ENCODE measurements at places on chromosomes 6 and 20.

GRCh38 chr20:39534846-39535245 lies 572.7 kb downstream of the DHX35 start:
- DNase-seq = no peak

DNA sequence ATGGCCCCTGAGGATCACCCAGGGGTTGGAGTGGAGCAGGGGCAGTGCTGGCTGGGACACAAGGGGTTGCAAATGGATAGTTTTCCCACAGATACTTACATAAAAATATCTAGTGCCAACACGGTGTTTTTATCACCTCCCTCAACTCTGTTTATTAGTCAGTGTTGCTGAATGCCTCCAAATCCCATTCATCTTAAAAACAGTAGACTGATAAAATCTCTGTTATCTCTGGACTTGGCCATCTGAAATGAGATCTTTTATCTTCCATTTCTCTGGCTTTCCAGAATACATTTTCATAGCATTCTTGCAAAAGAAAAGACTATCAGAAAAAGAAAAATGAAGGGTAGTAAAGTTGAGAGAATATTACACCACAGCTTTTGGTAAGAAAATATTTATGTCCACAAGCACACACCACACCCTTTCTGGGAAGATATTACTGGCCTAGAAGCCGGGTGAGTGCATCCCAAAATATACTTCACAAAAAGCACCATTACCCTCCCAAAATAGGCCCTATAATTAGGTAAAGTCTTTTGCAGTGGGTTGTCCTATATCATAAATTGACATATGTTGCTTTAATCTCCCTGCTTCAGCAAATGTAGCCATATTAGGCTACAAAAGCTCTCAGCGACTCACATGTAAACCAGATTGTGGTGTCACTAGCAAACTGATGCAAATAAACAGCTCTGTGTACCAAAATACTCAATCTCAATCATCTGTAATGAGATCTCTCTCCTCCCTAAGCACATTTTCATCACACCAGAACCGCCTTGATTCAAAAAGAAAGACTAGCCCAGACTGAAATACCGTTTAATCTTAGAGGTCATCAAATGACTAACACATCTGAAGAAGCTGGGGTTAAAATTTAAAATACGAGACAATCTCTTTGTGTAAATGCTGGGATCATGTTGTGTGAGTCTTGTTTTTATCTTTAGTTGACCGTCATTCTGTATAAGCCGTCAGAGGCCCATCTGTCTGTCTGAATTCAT lies 96.7 kb downstream of the FYN start:
- DNase-seq = no peak

DNA sequence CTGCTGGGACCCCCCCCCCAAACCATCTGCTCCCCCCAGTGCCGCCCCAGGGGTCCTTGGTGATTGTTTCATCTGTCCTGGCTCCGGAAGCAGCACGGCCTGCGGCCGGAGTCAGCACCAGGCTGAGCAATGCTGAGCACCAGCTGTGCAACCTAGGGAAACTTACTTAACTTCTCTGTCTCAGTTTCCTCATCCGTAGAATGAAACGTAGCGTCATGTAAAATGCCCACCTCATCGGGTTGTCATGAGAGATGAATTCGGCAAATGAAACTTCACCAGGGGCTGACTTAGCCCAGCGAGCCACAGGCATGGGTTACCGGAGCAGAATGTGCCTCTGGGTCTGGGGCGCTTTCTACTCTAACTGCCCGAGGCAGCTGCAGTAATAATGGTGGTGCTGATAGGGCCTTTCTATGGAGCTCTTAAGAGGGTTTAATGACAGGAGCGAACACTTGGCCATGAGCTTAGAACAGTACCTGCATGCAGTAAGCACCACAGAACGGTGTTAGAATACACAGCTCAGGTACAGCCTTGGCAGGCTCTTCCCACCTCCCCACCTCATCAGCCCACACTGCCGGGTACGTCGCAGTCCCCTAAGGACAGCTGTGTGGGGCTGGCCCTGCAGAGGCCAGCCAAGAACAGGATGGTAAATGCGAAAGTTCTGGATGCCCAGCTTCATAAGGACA lies 1.7 kb downstream of the THBS2 start:
- peak; percentile 30 for DNase-seq

DNA sequence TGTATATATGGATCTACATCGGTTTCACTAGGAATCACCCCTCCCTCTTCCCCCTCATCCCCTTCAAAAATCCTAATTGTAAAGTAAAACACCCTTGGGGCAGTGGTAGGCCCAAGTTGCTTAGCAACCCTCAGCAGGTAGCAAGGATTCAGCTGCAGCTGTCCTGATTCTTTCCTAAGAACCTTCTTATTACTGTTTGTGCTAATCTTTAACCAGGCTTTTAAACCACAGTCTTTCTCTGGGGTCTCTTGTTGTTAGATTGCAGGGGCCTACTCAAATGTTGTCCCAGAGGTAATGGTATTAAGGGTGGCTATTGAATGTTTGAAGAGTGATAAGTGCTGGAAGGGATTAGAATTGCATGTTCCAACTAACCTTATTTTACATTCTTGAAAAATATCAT lies 46.4 kb downstream of the PRL start:
- no peak for DNase-seq

GRCh38 chr6:25250878-25251277 lies 28.3 kb upstream of the CARMIL1 start:
- no peak for DNase-seq

- DNase-seq = peak; percentile 88
These were observed 9.4 kb upstream of the HDDC2 start for GRCh38 chr6:125310994-125311649.

GRCh38 chr6:19086480-19086879 lies 699.3 kb downstream of the RNF144B start:
- no peak for DNase-seq

- DNase-seq = no peak
These were observed 69.0 kb upstream of the AHI1 start for GRCh38 chr6:135566311-135567068.

DNA sequence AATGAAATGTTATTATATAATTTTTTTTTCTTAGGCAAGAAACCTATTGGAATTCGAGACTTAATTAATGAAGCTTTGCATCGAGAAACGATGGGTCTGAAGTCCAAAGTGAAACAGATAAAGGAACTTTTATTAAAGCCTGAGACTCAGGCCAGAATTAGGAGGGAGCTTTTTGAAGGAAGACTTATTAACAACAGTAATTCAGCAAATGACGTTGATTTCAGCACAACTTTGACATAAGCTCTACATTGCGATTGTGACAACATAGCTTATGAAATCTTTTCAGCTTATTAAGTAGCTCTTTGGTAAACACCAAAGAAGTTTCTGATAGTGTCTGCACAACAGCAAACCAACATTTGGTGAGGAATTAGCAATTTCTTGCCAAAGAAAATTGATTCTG lies 147.1 kb downstream of the AKAP7 start:
- no peak for DNase-seq

GRCh38 chr20:6908673-6909072 lies 141.2 kb downstream of the BMP2 start:
- no peak for DNase-seq

GRCh38 chr6:33590531-33591198 lies 10.6 kb upstream of the BAK1 start:
- no peak for DNase-seq

DNA sequence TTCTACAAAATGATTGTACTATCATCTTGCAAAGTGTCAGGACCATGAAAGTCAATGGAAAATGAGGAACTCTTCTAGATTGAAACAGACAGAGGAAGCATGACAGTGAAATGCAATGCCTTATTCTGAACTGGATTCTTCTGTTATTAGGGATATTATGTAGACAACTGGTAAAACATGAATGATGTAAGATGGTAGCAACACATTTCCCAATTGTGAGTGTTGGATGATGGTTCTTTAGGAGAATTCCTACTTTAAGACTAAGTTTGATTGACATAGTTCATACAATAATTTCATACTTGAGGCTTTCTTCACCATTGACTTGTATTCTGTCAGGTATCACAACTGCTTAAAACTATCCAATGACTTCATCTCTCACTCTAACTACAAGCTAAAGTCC lies 4.5 kb downstream of the UBE3D start:
- no peak for DNase-seq

DNA sequence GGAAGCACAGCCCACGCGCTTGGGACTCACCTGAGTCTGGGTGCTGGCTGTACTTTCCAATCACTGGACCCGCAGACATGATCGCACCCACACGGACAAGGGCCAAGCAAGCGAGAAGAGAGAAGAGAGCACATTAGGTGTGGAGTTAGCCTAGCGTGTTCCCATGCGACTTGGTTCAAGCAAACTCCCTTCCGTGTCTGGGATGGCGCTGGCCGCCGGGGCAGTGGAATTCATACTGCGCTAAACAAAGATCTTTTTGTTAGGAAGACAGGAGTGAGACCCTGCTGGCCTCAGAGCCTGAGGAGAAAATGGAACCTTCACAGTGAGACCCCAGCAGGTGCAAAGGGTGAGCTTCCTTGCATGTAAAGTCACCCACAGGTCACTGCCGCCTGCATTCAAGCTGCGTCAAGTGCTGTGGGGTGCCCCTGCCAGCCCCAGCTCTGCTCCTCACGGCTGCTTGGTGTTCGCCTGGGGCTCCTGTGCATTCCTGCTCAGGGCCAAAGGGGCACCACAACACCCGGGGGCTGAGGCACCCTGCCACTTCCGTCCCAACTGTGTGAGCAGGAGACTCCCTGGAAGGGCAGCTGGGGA lies 26.4 kb downstream of the PSMG4 start:
- DNase-seq = peak; percentile 64

Data from pons (tissue), 1 donor.